Left lung (tissue), 14 donors: ENCODE measurements at places on chromosomes 5 and 9. TPM values are rescaled to one million over a fixed set of nuclear protein-coding genes. Genes with fewer than 3 reads are reported as not detected.

Gene CCNJL
- 19.6 TPM for total RNA-seq

Gene CYLC2
- not detected for total RNA-seq

DNA sequence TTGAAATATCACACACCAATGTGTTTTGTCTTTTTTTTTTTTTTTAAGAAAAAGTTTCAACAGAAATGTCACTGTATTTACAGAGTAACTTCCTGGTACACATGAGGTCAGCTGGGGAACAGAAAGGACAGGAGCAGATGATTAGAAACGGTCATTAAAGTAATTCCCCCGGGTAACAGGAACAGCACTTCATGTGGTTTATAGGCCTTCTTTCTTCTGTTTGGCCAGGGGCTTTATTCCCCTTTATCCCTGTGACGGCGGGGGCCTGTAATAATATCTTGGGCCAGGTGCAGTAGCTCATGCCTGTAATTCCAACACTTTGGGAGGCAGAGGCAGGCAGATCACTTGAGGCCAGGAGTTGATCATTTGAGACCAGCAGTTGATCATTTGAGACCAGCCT, 30.5 kb upstream of the MSH3 start:
- no peaks in the 10 kb centered on the region for H3K36me3 ChIP-seq
- no peaks in the 10 kb centered on the region for H3K4me1 ChIP-seq
- DNase-seq: no peak

Gene LCN12
- total RNA-seq: 4.5 TPM

Gene ENHO
- 0.26 TPM for total RNA-seq

GRCh38 chr9:109186857-109187520, 19.9 kb upstream of the FRRS1L start:
- H3K27me3 ChIP-seq: no peaks in the 10 kb centered on the region
- no peak overlapping the region for H3K4me3 ChIP-seq
- no peaks in the 10 kb centered on the region for H3K4me1 ChIP-seq
- DNase-seq: no peak

Gene GTF3C4
- total RNA-seq: 14.1 TPM

Gene MTX3
- 16.3 TPM for total RNA-seq

DNA sequence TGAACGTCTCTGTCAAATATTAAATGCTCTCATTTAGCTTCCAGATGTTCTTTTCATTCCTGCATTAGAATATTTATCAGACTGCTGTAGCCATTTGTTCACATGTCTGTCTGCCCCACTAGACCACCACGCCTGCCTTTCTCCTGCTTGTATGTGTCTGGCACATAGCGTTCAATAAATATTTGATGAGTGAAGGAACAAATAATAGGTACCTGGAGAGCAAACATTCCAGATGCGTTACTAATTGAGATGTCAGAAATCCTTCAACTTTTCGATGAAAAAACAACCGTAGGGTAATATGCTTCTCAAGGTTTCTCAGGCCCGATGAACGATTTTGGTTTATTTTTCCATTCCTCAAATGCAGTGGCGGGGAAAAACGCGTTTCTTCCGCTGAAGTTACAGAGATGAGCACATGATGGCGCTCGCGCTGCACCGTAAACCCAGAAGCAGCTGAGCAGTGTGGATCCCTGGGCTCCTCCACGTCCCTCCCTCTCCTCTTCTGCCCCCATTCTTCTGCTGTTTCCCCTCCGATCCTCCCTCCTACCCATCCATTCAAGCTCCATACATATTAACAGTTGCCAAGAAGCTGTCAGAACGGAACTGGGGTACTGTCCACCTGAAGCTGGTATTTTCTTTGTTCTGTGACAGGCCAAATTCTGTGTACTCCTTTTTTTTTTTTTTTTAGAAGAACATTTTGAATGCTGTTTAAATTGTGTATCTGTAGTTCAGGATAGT, 245.4 kb downstream of the MPDZ start:
- H3K4me1 ChIP-seq: no peaks in the 10 kb centered on the region
- no peaks in the 10 kb centered on the region for H3K27me3 ChIP-seq
- peak; percentile 73 for DNase-seq
- no peak overlapping the region for H3K27ac ChIP-seq
- H3K36me3 ChIP-seq: no peaks in the 10 kb centered on the region

Gene ECM2
- 3.8 TPM for total RNA-seq

DNA sequence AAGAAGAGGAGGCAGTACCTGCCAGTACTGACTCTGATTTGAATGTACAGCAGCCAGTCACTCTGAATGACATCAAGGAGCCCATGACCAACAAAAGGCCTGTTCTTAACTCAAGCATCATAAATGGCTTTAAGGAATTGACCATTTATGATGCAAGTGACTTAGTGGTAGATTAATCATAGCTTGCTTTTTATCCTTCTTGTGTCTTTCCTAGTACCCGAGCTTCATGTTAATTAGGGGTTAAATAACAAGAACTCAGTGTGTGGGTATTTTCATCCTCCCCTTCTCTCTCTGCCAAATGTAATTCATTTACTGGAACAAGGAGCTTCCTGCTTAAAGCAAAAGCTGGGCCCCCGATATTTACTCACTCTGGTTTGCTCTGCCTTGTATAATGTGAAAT, 146.5 kb downstream of the UNC13B start:
- H3K4me3 ChIP-seq: no peak overlapping the region
- DNase-seq: no peak
- peaks cover 5% of the 10 kb centered on the region for H3K4me1 ChIP-seq

DNA sequence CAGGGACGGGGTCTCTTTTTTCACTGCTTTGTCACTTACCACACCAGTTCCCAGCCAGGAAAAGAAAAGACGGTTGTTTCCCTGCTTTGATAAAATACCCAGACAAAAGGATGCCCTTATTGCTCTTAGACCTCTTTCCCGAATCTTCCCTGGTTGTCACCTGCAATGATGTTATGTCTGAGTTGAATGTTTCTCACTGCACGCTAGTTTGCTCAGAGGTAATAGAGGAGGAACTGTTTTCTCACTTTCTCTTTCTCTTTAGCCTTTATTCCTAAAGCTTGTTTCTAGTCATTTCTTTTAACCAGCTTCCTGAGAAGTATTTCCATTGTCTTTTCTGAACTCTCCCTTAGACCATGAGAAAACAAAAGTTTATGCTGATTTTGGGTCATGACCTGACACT, 32.9 kb downstream of the ACER2 start:
- H3K4me1 ChIP-seq: peaks cover 10% of the 10 kb centered on the region
- no peak for DNase-seq
- H3K4me3 ChIP-seq: no peak overlapping the region
- H3K27me3 ChIP-seq: no peaks in the 10 kb centered on the region
- peak overlapping the region; percentile 34 for H3K27ac ChIP-seq
- no peaks in the 10 kb centered on the region for H3K36me3 ChIP-seq

- H3K36me3 ChIP-seq: no peaks in the 10 kb centered on the region
- H3K4me1 ChIP-seq: no peaks in the 10 kb centered on the region
- no peak overlapping the region for H3K4me3 ChIP-seq
- H3K27ac ChIP-seq: no peak overlapping the region
Measured at GRCh38 chr5:54793468-54794134, 191.8 kb downstream of the ESM1 start.

GRCh38 chr9:94034511-94034910, 49.8 kb upstream of the PTPDC1 start:
- H3K4me3 ChIP-seq: no peak overlapping the region
- no peaks in the 10 kb centered on the region for H3K36me3 ChIP-seq
- no peak for DNase-seq
- no peaks in the 10 kb centered on the region for H3K27me3 ChIP-seq

- DNase-seq: no peak
- H3K4me1 ChIP-seq: no peaks in the 10 kb centered on the region
- no peak overlapping the region for H3K4me3 ChIP-seq
- peaks cover 18% of the 10 kb centered on the region for H3K27me3 ChIP-seq
- H3K27ac ChIP-seq: no peak overlapping the region
Measured at GRCh38 chr5:178398901-178399700, 166.5 kb upstream of the PHYKPL start.
